ENCODE measurements at places on chromosomes 1 and 21.
A peak's percentile ranks its signal among the peaks of the same experiment; 100 is the strongest.

- DNase-seq = no peak
These were observed 63.6 kb downstream of the MYOM3 start for GRCh38 chr1:24048205-24048869.

DNA sequence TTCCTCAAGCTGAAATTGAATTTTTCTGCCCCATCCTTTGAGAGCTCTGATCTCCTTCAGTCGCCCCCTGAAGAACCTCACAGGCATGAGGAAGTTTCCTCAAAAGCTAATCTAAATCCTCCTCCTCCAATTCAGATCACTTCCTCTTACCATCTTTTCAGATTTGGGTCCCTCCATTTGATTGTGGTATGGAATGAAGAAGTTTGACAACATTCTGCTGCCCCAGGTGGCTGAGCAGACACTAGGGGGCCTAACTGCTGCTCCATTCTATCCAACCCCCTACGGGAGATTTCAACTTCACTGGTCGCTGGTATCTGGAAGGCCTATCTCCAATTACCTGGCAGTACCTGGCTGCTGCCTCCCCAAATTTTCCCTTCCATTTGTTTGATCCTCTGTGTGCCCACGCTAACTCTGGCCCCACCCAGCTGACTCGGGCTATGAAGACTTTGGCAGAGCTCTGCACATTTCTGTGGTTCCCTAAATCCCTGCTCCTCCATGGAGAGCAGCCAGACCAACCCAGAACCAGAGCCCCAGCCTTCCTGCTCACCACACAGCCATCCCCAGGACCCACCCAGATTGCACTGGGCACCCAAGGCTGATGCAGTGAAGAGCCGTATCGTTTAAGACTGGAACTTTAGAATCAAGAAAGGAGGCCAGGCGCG lies 7.8 kb downstream of the IRF6 start:
- no peak for DNase-seq

- DNase-seq = no peak
These were observed 55.9 kb downstream of the RPS6KA1 start for GRCh38 chr1:26585471-26585870.

- no peak for DNase-seq
These were observed 49.8 kb upstream of the SEC16B start for GRCh38 chr1:178019622-178020021.

DNA sequence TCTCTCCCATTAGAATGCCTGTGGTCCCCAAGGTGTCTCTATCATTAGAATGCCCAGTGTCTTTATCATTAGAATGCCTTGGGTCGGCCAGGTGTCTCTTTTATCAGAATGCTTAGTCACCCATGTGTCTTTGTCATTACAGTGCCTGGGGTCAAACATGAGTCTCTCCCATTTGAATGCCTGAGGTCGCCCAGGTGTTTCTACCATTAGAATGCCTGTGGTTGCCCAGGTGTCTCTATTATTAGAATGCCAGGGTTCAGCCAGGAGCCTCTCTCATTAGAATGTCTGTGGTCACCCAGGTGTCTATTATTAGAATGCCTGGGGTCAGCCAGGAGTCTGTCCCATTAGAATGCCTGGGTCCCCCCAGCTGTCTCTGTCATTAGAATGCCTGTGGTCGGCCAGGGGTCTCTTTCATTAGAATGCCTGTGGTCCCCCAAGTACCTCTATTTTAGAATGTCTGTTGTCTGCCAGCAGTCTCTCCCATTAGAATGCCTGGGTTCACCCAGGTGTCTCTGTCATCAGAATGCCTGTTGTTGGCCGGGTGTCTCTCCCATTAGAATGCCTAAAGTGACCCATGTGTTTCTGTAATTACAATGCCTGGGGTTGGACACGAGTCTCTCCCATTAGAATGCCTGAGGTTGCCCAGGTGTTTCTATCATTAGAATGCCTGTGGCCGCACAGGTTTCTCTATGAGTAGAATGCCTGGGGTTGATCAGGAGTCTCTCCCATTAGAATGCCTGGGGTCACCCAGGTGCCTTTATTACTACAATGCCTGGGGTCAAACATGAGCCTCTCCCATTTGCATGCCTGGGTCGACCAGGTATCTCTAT lies 57.1 kb downstream of the RNF187 start:
- no peak for DNase-seq

DNA sequence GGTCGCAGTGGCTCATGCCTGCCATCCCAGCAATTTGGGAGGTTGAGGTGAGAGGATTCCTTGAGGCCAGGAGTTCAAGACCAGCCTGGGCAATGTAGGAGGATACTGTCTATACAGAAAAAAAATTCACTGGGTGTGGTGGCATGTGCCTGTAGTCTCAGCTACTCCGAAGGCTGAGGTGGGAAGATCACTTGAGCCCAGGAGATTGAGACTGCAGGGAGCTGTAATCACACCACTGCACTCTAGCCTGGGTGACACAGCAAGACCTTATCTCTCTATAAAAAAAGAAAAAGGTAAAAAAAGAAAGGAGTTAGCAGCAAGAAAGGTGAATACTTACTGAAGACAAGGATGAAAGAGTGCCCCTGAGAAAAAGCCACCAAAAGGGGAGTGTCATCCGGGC lies 23.7 kb upstream of the BCL10 start:
- DNase-seq = no peak

- DNase-seq = no peak
These were observed 300.4 kb downstream of the PTPRC start for GRCh38 chr1:198939286-198939685.

DNA sequence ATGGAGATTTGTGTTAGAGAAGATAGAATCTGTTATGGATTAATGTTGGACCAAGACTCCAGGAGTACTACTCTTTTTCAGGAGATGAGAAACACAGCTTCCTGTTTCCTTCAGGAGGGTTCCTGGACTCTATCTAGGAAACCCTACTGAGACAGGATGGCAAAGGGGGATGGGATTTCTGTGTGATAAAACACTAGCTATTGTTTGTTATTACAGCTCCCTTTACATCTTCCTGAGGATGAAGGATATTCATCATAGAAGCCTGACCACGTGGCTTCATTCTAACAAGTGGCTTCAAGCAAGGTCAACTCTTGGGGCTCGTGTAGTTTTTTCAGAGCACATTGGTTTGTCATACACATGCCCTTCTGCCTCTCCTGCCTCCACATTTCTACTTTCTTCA lies 33.3 kb downstream of the RGL1 start:
- DNase-seq = no peak

GRCh38 chr1:233361876-233362275 lies 34.4 kb downstream of the MAP3K21 start:
- DNase-seq = no peak

DNA sequence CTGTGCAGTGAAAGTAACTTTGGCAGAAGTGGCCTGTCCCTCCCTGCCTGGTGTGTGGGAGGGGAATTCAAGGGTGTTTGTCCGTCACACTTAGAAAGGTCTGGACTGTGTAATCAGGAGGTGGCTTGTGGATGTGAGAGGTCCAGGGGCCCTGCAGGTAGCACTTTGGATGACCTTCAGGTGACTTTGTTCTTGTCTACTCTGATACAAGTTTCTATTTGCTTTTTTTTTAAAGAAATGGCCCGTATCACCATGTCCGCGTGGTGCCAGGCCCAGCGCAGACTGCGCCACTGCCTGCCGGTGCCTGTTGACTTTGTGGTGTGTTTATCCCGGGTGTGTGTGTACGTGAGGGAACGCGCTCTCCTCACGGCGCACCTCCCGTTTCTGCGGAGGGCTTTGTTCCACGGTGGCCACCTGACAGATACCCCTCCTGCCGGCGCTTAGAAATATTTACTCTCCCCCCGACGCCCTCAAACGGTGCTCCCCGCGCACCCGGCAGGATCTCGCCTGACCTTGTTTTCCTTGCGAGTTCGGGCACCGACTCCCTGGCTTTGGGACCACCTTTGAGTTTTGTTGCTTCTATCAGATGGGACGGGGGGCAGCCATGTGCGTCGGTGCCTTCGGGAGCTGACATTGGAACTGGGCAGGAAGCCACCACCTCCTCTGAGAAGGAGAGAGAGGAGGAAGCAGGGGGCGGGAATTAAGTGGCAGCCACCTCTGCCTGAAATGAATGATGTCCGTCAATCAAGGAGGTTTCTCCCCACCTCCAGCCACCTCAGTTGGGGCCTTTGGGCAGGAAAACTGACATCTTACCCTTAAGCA lies 119.4 kb downstream of the PRDM16 start:
- no peak for DNase-seq

DNA sequence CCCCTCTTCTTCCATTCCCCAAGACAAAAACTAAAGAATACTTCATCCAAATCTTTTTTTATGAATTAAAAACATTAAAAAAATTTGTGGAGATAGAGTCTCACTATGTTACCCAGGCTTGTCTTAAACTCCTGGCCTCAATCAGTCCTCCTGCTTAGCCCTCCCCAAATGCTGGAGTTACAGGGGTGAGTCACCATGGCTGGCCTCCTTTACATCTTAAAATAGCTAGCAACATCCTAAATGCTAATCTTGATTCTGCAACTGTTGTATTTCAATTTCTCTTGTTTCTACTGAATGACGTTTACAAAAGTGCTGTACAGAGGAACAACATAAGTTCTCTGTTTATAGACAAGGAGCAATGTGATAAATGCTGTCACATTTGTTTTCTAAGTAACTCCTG lies 483.5 kb downstream of the ADGRL2 start:
- DNase-seq = no peak

DNA sequence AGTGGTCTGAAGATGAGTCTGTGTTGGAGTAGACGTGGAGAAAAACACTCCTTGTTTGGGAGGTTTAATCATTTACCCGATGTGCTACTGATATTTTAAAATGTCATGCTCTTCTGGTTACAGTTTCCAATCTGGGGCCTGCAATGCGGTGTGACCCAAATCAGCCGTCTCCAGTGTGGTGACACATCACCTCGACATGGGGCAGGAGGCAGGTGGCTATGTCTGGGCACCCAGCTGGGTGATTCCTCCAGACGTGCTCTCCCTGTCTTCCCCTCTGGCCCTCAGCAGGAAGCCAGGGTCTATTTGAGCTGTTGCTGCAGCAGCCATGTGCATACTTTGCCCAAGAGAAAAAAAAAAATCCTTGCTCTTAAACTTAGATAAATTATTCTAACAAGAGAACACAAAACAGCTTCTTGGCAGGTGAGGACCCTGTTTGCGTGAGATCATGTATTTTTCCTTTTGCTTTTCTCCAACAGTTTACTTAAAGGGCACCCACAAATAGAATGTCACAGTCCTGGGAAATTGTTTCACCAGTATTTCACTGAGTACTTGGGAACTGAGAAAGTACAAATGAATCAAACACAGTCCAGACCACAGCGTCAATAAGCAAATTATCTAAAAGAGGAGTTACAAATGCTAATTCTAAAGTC lies 38.9 kb upstream of the MAP10 start:
- no peak for DNase-seq

- DNase-seq = peak; percentile 50
These were observed 67.6 kb downstream of the MAP3K21 start for GRCh38 chr1:233394860-233395717.

DNA sequence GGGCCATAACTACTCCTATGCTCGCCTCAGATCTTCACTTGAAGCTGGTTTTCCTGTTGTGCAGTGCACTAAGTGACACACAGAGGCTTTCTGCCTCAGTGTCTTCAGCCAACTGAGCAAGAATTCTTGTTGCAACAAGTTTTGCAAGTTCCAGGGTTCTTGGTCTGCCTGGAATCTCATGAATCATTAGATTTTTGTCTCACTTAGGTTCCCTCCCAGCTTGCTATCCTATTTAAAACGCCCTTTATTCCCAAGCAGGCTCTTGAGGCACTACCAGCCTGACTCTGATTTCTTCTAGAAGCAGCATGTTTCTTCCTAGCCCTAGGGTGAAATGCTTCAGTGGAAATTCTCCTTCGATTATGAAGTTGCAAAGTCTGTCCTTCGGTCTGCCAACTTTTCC lies 158.8 kb downstream of the C1orf21 start:
- DNase-seq = no peak

- no peak for DNase-seq
These were observed 3.1 kb downstream of the RNF207 start for GRCh38 chr1:6208723-6209660.

DNA sequence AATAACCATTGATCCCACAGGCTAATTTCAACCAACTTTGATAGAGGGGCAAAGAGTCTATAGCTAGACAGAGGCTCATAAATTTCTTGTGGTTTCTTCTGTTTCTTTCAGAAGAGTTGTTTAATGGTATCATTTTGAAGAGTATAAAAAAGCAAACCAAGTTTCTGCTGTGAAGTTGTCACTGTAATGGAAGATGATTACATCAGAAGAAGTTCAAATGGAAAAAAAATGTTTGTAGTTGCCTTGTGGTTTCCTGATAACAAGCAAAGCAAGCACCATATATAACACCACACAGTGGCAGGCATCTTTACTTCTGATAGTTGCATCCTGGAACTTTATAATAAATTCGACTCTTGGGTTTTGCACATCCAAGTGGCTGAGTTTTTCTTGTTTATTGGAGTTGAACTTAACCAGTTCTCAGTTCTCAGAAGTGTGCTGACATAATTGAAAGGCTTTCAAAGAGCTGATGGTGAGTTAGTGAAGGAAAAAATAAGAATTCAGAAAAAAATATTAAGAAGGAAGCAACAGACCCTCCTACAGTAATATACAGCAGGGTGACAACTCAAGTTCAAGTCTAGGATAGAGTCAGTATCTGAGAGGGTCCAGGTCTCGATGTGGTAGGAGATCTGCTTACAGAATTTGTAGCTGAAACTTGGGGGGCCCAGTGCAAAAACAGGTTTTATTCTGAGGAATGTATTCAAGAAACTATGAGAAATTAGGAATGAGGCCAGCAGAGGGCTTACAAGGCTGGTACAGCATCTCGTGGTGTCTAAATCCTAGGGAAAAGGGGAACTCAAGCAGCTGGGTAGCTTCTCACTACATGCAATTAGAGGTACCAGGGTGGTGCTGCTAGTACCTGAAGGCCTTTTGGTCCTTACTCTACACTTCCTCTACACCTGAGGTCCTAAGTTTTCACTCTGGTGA lies 123.5 kb downstream of the CRB1 start:
- no peak for DNase-seq

GRCh38 chr1:151893176-151893924 lies 16.0 kb downstream of the THEM4 start:
- DNase-seq = no peak

DNA sequence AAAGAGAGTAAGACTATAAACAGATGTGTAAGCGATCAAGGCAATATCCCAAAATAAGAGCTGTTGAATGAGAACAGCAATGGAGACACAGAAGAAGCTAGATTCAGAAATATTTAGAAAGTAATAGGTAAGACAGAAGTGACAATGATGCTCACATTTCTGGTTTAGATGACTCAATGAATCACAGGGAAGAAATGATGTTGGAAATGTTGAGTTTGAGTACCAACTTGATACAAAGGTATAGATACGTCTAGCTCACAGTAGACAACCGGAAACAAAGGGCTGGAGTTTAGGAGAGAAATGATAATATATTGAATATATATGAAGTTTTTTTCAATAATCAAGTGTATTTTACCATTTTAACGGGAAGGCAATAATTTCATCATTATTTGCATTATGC lies 6.5 kb downstream of the GATAD2B start:
- no peak for DNase-seq

- DNase-seq = no peak
These were observed 32.0 kb downstream of the OLFM3 start for GRCh38 chr1:101964708-101965107.

GRCh38 chr1:225879521-225880221 lies 2.5 kb downstream of the TMEM63A start:
- DNase-seq = no peak

GRCh38 chr1:236394879-236395229 lies 768 bp downstream of the EDARADD start:
- no peak for DNase-seq
